Smooth muscle cell of the brain vasculature (primary cell): ENCODE measurements at places on chromosomes 1 and 21.
A peak's percentile ranks its signal among the peaks of the same experiment; 100 is the strongest.

DNA sequence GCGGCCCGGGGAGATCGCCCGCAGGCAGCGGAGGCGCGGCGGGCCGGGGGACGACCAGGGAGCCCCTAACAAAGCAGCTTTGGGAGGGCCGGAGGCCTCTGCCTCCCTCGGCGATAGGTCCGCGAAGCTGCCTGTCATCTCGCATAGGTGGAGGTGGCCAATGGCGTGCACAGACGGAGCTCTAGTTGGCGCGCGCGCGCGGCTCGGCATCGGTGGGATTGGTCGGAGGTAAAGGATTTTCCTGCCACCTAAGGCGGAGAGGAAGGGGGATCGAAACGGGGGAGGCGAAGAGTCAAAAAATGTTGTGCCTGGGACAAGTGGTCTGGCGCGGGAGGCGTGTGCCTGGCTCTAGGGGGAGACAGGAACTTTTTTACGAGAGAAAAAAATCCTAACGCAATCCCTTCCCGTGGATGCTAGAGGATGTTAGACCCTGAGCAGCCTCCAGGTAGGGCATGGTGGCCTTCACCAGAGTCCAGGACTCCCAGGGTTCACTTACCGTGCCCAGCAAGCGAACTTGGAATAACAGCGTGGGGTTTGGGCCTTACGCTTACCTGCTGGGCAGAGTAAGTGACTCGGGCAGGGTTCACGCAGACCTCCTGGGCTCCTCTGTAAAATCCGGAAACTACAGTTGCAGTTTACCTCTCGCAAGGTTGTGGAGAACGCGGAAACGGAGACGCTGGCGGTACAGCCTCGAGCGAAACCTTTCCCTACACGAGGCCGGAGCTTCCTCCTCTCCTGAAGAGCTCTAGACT lies 99.9 kb upstream of the SOD1 start:
- peak; percentile 94 for DNase-seq

DNA sequence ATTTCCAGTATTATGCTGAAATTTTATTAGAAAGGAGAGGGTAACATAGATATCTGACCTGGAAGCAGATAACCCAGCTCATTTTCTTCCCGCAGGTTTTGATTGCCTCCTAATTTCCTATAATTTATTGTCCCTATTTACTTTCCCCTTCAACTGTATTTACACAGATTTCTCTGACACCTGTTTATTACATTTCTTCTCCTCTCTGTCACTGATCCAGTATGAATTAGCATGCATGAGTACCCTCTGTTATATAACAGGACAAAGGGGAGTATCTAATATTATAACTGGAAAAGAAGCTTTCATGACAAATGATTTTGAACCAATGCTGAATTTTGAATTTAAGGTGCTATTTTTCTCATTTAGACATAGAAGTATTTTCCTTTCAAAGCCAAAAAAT lies 37.4 kb downstream of the DENND1B start:
- no peak for DNase-seq

- DNase-seq = no peak
Observed at GRCh38 chr1:54362881-54363340, 43.3 kb downstream of the SSBP3 start.

- no peak for DNase-seq
Observed at GRCh38 chr1:85609976-85610375, 29.4 kb downstream of the CCN1 start.

DNA sequence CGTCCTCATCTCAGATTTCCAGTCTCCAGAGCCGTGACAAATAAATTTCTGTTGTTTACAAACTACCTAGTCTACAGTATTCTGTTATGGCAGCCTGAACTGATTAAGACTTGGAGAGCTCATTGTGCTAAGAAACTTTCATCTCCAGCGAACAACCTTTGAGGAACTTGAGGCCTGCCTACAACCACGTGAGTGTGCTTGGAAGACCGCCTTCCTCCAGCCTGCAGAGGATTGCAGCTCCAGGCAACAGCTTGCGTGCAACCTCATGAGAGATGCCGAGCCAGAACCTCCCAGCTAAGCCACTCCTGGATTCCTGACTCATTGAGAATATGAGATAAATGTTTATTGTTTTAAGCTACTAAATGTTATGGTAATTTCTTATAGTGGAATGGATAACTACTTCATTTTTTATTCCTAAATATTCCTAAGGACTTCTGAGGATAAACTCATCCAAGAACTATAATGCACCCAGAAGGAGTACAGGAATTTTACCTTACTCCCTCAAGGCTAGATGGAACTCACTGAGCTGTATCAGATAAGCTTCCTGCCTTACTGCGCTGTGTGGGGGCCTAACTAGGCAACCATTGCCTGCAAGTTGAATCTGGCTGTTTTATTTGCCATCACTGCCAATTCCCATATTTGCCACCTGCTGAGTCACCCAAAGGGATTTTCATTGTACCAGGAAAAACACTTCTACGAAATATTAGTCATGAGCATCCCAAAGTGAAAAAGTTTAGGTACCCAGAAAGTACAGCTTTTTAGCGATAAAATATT lies 17.6 kb downstream of the FAM177B start:
- DNase-seq = peak; percentile 23

- DNase-seq = no peak
Observed at GRCh38 chr1:232904566-232904965, 45.8 kb upstream of the NTPCR start.

DNA sequence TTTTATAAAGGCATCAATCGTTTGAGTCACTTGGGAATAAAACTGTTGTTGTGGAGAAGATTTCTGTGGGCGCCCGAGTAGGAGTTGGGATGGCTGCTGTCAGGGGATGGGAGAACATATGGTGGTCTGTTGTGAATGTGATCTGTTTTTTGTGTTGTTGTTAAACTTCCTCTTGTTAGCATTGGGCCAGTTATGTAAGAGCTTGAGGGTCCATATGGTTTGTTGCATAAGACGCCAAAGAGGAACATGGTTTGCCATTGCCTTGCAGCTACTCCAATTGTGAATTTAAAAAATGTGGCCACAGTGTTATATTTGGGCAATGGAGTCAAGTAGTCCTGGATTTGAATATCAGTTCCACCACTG lies 136.1 kb upstream of the JUN start:
- no peak for DNase-seq

- DNase-seq = no peak
Observed at GRCh38 chr1:237211031-237211430, 169.0 kb downstream of the RYR2 start.

- DNase-seq = no peak
Observed at GRCh38 chr1:29634324-29634723, 398.0 kb downstream of the PTPRU start.

DNA sequence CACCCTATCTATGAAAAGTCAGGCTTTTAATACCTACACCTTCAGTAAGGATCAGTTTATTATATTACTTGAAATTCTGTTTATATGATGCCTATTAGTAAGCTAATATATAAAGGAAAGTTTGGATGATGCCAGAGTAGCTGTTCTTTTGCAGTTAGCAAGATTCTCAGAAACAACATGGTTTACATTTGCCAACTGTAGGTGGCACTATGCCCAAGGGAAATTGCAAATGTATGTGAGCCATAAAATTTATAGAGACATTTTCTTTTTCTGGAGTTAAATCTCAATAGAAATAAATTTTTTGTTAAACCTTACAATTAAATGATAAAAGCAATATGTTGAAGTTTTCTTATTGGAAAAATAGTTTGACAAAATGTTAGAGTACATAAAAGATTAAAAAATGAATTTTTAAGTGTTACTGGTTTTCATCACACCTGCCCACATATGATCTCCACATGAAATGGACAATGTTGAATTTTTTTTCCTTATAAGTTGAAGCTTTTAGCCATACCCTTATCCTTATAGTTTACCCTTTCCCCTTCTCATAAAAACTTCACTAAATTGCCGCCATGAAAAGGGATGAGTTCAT lies 32.1 kb upstream of the EPHX4 start:
- DNase-seq = peak; percentile 40

DNA sequence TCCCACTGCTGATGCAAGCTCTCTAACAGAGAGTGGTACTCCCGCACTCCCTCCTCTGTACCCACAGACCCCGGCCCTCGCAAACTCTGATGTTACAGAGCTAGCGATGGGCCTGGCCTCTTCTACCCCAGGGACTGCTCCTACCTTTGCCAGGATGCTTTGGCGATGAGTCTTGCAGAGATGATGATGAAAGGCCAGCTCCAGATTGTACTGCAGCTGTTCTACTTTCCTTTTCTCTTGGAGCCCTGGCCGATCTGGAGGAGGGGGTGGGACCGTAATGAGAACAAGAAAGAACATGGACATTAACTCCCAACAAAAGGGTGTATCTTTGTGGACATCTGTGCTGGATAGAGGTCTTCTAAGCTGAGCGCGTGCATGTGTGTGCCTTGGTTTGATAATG lies 6.0 kb upstream of the LINGO4 start:
- DNase-seq = no peak

DNA sequence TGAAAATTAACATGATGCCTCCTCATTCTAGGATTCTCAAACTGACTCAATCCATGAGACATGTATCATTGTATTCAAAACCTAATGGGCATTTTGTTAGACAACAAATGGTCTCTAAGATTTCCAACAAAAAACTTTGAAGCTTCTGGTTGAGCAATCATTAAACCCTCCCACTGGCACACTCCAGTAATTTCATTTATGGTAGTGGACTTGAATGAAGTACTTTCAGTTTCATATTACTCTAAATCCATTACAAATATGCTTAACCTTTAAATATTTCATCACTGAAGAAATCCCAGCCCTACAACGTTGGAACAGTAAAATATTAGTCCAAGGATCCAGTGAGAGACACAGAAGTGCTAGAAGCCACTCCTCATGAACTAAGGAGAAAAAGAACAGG lies 43.5 kb downstream of the GBP6 start:
- no peak for DNase-seq

- DNase-seq = no peak
Observed at GRCh38 chr1:30404341-30404740, 319.0 kb downstream of the MATN1 start.

GRCh38 chr1:215863796-215864195 lies 296.7 kb downstream of the KCTD3 start:
- DNase-seq = no peak

DNA sequence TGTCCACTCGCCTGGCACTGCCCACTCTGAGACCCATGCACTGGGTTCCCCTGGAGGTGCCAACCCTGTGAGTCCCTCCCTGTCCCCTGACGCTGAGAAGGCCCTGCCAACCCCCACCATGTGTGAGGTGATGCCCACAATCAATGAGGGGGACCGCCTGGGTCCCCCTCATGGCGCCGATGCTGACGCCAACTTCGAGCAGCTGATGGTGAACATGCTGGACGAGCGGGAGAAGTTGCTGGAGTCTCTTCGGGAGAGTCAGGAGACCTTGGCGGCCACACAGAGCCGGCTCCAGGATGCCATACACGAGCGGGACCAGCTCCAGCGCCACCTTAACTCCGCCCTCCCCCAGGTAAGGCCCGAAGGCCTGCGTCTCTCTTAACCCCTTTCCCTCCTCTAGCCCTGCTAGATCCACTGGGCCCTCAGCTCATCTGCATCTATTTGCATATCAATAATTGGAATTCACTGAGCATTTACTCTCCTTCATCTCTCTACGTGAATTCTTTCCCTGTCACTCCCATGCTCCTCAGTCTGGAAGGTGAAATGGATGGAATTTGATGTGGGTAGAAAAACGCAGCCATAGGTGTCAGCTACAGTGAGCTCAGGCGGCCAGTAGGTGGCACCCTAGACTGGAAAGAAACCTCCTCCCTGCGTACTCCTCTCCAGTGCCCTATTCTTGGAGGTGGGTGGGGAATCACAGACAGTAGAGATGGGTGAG lies 12.8 kb downstream of the PPFIA4 start:
- DNase-seq = no peak

GRCh38 chr1:153220606-153221303 lies 3.4 kb downstream of the PRR9 start:
- no peak for DNase-seq

DNA sequence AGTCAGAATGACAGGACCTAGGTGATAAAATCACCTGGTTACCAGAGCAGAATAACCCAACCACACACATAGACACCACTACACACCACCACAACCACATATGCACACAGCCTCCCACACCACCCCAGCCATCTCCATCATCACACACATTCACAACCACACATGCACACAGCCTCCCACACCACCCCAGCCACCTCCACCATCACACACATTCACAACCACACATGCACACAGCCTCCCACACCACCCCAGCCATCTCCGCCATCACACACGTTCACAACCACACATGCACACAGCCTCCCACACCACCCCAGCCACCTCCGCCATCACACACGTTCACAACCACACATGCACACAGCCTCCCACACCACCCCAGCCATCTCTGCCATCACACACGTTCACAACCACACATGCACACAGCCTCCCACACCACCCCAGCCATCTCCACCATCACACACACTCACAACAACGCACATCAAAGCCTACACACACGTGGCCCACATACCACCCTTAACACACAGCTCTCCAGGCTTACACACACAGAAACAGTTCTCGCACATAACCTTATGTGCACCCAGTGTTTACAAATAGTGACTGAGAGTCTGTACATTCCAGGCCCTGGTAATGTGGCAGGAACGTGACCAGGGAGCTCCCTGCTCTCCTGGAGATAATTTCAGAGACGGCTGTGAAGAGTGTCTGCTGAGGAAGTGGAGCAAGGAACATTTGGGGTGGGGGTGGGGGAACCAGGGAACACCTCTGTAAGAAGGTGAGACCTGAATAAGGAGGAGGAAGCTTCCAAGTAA lies 3.3 kb upstream of the GJB3 start:
- no peak for DNase-seq

DNA sequence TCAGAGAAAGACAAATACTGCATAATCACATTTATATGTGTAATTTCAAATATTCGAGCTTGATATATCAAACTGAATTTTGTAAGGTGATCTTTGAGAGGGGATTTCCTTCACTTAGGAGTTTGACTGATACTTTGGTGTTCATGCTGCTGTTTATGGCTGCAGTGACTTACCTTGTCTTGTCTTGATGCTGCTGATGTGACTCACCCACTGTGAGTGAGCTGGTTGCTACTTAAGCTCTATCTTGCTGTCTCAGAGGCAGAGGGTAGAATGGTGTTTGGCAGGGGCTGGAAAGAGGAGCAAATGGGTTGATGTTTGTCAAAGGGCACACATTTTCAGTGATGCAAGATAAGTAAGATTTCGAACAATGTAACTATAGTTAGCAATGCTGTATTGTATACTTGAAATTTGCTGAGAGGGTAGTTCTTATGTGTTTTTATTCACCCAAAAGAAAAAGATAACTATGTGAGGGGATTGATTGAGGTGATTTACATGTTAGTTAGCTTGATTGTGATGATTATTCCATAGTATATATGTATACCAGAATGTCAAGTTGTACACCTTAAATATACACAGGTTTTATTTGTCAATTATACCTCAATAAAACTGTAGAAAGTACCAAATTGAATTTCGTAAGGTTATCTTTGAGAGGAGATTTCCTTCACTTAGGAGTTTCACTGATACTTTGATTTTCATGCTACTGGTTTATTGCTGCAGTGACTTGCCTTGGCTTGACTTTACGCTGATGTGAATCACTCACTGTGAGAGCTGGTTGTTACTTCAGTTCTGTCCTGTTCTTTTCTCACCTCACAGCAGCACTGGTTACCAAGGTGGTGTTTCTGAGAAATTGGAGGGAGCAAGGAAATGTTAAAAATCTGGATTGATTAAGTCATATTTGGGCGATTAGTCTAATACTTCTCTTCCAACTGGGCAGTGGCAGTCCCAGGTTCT lies 94.5 kb upstream of the SLC5A9 start:
- DNase-seq = no peak

- DNase-seq = no peak
Observed at GRCh38 chr1:61950418-61950817, 208.1 kb downstream of the PATJ start.

GRCh38 chr21:45997495-45998275 lies 16.1 kb downstream of the COL6A1 start:
- DNase-seq = no peak
